Spinal cord (tissue), 10 donors: ENCODE measurements at places on chromosomes 2 and 18. TPM values are rescaled to one million over a fixed set of nuclear protein-coding genes. Genes with fewer than 3 reads are reported as not detected.

DNA sequence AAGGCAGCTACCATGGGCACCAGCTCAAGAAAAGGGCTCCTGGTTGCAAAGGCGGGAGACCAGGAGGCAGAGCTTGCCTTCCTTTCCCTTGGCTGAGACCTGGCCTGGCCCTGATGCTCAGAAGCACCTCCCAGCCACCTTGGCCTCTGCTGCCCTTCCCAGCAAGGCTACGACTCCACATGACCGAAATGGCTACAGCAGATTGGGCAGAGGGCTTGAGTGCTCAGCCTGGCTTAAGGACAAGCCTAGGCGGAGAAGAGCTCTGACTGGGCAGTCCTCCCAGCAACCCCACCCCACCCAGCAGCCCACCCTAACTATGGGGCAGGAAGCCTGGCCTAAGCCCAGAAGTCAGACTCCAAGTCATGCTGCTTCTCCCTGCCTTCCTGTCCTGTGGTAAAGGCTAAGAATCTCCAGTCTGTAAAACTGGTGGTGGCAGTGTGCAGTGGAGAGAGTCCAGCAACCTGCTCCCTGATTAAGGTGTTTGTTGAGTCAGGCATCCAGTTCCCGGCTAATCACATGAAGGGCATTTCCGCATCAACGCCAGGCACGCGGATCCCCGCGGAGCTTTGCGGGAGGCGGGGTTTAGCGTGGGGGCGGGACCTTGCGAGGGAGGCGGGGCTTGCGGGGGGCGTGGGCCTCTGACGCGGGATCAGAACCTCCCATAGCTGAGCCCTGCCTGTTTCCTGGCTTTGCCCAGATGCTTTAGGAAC, 256.0 kb downstream of the BCL11A start:
- H3K4me1 ChIP-seq = peaks cover 27% of the 10 kb centered on the region
- DNase-seq = no peak
- H3K27me3 ChIP-seq = no peaks in the 10 kb centered on the region
- no peaks in the 10 kb centered on the region for H3K36me3 ChIP-seq

- no peak overlapping the region for H3K4me3 ChIP-seq
- no peaks in the 10 kb centered on the region for H3K36me3 ChIP-seq
- H3K27ac ChIP-seq = no peak overlapping the region
- H3K4me1 ChIP-seq = no peaks in the 10 kb centered on the region
- no peaks in the 10 kb centered on the region for H3K27me3 ChIP-seq
Measured at GRCh38 chr2:56749152-56749752, 565.5 kb downstream of the CCDC85A start.

DNA sequence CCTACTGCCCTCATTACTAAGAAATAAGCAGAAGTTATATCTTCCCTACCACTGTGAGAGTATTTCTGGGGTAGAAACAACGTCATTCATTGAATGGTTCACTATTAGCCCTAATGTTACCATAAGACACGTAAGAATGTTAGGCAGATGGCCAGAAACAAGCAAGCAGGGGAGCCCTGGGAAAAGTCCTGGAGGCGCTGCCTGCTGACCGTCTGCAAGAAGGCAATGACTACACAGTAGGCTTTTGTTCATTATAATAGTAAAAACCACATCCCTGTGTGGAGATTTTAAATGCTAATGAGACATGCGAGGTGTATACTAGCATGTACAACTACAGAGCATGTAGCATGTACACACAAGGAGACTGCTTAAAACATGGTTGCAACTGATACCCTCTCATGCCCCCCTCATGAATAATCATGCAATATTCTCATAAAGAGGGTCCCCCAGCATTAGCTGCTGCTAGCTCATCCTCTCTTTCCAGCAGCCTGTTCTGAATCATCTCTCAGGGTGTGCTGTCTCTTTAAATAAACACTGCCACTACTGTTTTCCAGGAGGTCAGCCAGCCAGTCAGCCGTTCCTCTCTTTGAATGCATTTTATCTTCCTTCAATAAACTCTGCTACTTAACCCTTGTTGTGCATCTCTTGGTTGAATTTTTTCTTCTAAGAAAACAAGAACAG, 23.6 kb downstream of the SUCLG1 start:
- peaks cover 6% of the 10 kb centered on the region for H3K4me1 ChIP-seq
- H3K27ac ChIP-seq = peak overlapping the region; percentile 3
- peak; percentile 73 for DNase-seq
- H3K27me3 ChIP-seq = no peaks in the 10 kb centered on the region

PRKRA gene
- total RNA-seq = 72.3 TPM
